ENCODE measurements at places on chromosomes 13 and 19.

- DNase-seq = no peak
These were observed 2858.1 kb upstream of the PCDH20 start for GRCh38 chr13:64273780-64274179.

GRCh38 chr19:16367261-16367683 is 42.6 kb downstream of the KLF2 start:
- no peak for DNase-seq

GRCh38 chr19:17536955-17537354 is 18.5 kb upstream of the COLGALT1 start:
- no peak for DNase-seq

DNA sequence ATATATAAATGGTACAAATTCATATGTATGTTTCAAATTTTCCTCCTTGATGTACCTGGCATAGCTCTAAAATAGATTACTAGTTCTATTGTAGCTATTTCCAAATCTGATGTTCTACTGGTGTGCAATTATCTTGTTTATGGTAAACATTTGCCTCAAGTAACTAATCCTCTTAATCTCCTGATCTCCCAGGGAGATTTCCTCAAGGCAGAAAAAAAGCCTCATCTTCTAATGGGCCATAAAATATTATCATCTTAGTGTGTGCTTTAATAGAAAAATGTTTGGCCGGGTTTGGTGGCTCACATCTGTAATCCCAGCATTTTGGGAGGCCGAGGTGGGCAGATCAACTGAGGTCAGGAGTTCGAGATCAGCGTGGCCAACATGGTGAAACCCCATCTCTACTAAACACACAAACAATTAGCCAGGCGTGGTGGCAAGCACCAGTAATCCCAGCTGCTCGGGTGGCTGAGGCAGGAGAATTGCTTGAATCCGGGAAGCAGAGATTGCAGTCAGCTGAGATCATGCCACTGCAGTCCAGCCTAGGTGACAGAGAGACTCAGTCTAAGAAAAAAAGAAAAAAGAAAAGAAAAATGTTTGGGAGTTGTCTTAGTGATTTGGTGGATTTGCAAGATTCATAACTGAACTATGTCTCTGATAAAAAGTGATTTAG is 498.9 kb upstream of the SLITRK5 start:
- no peak for DNase-seq

DNA sequence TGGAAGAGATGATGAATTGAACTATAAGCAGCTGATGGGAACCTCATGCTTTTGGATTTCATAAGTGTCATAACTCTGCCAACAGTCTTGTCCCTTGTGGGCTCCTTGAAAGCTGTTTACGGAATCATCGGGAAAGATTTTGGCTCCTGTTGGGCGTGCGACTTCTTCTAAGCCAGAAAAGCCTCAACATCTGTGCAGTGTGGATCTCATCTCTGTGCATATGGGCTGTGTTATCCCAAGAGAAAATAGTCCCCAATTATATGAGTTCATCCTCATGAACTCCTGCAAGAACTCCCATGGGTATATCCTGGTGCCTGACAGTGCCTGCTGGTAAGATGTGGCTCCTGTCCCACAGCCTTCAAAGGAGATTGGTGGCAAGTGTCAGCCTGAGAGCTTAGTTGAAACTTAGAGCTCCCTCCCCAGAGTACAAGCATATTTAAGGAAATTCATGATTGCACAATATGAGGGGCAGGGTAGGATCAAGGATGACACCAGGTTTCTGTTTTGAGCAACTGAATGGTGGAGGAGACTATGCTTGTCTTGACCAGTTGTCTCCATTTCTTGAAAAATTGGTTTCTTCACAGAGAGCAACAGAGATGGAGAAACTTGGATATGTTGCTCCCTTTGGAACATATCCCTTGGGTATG is 243.5 kb downstream of the ITGBL1 start:
- DNase-seq = no peak

- no peak for DNase-seq
These were observed 72.4 kb upstream of the USPL1 start for GRCh38 chr13:30545320-30545719.

DNA sequence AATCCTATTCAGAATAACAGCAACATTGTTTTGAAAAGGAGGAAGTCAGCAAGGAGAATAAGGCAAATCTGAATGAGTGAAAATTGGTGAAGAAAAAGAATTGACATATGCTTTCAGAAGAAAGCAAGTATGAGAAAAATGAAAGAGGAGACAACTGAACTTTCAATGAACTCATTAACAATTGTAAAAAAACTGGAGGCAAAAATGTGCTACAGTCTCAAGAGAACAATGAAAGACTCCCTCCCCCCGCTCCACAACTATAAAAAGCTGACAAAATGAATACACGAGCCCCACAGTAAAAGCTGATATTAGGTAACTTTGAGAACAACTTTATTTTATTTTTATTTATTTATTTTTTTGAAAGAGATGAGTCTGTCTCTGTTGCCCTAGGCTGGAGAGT is 373.1 kb downstream of the DIAPH3 start:
- no peak for DNase-seq

DNA sequence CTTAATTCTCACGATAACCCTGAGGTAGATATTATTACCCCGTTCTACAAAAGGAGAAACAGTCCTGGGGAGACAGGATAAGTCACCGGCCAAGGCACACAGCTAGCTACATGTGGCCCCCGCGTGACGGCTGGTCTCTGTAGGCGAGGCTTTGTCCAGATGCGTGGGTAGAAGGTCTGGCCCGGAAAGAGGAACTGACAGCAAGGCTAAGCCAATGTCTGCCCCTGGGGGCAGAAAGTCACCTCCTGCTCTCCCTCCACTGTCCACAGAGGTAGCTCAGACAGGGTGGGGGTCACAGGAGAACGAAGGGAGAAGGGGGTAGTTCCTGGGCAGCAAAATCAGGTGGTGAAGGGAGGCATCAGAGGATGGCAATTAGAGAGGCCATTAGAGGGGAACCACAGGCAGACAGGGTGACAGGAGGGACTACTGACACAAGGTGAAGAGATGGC is 1.8 kb downstream of the APOC4 start:
- DNase-seq = no peak

DNA sequence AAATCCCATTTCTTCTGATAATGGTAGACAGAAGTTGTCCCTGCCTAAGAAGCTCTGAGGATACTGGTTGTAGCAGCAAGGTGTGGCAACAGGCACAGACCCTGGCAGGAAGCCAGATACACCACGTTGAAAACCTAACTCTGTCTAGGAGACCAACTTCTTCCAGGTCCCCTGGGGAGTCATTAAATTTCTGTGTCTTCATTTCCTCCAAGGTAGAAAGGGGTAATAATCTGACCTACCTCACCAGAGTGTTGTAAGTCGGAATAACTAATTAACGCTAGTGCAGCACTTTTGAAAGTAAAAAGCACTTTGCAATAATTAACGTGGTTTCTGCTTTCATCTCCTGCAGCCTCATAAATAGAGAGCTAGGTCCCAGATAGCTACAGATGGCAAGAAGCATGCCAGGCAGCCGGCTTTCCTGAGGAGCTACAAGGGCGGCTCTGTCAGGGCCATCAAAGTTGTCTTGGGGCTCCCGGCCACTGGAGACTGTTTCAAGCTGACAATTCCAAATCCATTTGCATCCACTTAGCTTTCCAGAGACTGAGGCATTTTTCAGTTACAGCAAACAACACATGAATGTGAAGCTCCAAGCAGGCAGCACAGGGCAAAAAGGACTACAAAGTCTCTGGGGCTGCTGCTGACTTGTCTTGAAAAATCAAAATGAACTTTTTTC is 176.2 kb downstream of the FOXO1 start:
- no peak for DNase-seq

GRCh38 chr13:108037348-108037747 is 178.0 kb downstream of the LIG4 start:
- DNase-seq = no peak

DNA sequence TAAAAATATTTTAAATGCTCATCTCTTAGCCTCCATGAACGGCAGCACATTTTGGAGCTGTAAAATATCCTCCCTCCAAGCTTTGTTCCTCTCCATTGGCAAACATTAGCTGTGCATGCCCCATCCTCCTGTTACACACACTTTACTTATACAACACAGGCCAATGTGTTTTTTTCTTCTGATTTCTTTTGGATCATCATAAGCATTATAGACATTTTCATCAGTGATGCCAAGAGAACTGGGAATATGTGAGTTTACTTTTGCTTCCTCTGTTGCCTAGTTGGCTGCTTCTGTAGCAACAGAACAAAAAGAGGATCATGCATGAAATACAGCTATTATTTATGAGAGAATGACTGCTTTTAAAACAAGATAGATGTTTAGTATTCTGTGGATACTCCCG is 142.6 kb downstream of the PCDH9 start:
- no peak for DNase-seq

DNA sequence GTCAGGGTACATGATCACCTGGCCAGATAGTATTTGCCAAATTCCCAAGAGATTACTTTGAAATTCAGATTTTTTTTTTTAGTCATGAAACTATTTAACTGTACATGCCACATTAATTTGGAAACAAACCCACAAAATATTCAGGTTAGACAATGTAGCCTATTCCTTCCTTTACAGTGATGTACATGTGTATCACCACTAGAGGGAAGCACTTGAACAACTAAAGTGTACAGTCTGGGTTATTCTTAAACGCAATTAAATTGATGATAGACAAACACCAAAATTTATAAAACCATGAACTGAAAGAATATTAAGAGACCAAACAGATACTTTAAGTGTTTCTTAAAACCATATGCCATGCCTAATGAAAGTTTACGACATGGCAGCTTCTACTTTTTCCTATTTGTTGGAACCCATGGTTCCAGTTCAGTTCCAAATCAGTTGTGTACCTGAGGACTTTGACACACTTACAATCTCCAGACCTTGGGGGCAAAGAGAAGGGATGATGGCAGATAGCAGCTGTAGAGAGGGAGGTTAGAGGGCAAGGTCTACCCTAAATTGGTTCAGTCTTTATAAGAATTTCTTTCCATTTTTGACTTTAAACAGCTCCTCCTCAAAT is 52.8 kb downstream of the TNFSF13B start:
- no peak for DNase-seq

DNA sequence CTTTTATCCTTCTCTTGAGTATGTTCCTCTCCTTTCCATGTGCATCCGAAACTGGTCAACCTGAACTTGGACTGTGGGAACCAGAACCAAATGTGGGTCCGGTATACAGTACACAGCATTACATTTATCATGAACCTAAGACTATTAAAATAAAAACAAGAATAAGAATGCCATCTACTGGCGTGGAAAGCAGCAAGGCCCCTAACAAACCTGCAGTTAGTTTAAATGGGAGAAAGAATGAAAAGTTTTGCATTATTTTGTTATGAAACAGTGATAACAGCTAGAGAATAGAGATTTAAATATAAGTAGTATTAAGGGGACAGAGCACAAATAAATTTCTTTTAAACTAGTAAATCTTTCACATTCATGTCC is 159.5 kb downstream of the RBM26 start:
- DNase-seq = no peak

- no peak for DNase-seq
These were observed 7.0 kb downstream of the ZNF749 start for GRCh38 chr19:57441979-57442752.

GRCh38 chr19:54297759-54298305 is 15.1 kb downstream of the LILRA5 start:
- DNase-seq = no peak

- DNase-seq = no peak
These were observed 180.5 kb downstream of the ZNF737 start for GRCh38 chr19:20385061-20385460.

GRCh38 chr19:49997709-49998108 is 27.5 kb downstream of the VRK3 start:
- no peak for DNase-seq

DNA sequence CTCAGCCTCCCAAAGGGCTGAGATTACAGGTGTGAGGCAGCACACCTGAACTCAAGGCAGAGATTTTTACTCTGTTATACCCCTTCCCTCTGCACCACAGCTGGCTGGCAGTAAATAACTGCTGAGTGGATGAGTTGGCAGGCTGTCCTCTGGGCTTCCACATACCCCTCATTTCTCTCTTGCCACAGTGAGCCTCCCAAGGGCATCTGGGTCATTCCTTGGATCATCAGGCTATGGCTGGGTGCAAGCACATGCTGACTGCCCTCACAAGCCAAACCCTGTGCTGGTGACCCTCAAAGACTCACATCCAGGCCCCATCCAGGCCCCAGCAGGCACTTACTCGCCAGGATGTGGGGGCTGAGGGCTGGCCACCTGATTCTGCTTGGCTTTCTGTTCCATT is 4.2 kb downstream of the SUGP1 start:
- DNase-seq = no peak

DNA sequence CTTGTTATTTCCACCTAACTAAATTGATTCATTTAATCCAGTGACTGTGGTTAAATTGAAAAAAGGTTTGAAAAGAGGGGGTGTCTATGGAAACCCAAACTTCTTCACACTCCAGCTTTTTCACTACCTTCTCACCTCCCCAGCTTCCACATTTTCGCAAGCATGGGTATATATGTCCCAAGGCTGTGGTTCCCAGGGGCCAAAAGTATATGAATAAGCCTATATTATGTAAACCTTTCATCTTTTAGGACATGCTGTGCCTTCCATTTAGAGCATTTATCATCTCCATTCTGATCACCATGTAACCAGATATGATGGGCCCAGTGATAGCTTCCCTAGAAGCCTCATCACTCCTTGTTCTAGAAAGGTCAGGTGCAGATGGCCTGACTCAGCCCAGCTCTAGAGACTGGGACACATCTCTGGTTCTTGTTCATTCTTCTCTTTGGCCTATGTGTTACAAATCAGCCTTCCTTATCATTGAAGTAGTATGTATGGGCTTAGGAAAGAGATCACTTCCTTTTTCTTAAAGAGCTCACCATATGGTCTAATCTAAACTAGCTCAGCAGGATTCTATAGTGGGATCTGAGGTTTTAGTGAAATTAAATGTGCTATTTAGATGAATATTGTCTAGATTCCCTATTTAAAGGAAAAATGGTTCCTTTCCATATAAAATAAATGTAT is 19.5 kb upstream of the ARL11 start:
- DNase-seq = no peak

GRCh38 chr19:6761053-6761676 is 6.1 kb downstream of the SH2D3A start:
- DNase-seq = no peak

- no peak for DNase-seq
These were observed 940.8 kb upstream of the PCDH9 start for GRCh38 chr13:68170961-68171360.

GRCh38 chr19:40256512-40256911 is 28.6 kb downstream of the AKT2 start:
- DNase-seq = no peak

- DNase-seq = no peak
These were observed 3.6 kb downstream of the TPT1 start for GRCh38 chr13:45337395-45337794.

- no peak for DNase-seq
These were observed 59.2 kb downstream of the SIPA1L3 start for GRCh38 chr19:37966211-37966661.

- no peak for DNase-seq
These were observed 94.3 kb downstream of the NHLRC3 start for GRCh38 chr13:39132286-39133230.

DNA sequence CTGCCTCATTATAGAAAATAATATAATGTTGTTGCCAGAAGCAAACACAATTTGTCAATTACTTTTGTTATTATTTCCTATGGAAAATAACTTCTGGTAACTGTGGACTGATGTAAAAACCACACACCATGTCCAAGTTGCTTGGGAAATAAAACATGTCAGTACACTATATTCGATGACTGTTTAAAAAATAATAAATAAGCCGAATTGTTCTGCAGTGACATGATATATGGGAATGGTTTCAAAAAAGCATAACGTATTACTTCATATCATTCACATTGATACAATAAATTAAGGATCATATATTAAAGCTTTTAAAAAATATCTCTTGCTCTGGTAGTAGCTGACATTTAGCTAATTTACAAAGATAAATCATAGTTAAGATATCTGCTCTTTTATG is 2062.1 kb downstream of the PCDH9 start:
- no peak for DNase-seq
